ENCODE measurements at places on chromosomes 6 and 20. TPM values are rescaled to one million over a fixed set of nuclear protein-coding genes. Genes with fewer than 3 reads are reported as not detected.

GRCh38 chr20:37096415-37097041 is 731 bp upstream of the RBL1 start:
- H3K27me3 ChIP-seq, result no peaks in the 10 kb centered on the region
- no peak for DNase-seq
- no peaks in the 10 kb centered on the region for H3K36me3 ChIP-seq
- no peak overlapping the region for H3K4me3 ChIP-seq

DNA sequence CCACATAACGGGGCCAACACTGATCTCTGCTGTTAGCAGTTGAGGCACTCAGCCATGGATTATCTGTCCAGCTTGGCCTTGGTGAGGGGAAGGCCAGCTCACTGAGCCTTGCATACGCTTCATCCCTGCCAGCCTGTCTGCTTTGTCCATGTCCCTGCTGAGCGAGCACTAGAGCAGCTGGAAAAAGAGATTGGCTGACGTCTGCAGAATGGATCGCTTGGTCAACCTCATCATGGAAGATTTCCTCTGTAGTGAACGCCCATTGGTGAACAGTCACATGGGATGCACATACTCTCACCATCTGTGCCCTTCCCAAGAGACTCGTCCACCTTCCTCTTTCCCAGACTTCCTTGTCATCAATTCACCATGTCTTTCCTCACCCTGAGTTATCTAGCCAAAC is 26.9 kb downstream of the MUC22 start:
- H3K27ac ChIP-seq, result no peak overlapping the region
- no peak for DNase-seq
- H3K4me1 ChIP-seq, result no peaks in the 10 kb centered on the region

- no peak for DNase-seq
- H3K27ac ChIP-seq, result no peak overlapping the region
- no peak overlapping the region for H3K4me3 ChIP-seq
Observed at GRCh38 chr20:32623667-32624157, 38.6 kb upstream of the NOL4L start.

- no peak overlapping the region for H3K4me3 ChIP-seq
- peaks cover 33% of the 10 kb centered on the region for H3K4me1 ChIP-seq
- no peaks in the 10 kb centered on the region for H3K27me3 ChIP-seq
- peak overlapping the region; percentile 84 for H3K27ac ChIP-seq
Observed at GRCh38 chr20:2109425-2110210, 8.0 kb downstream of the STK35 start.

GRCh38 chr6:47651505-47651944 is 46.9 kb upstream of the ADGRF4 start:
- H3K4me3 ChIP-seq, result no peak overlapping the region
- peak; percentile 4 for DNase-seq
- H3K27me3 ChIP-seq, result no peaks in the 10 kb centered on the region
- no peaks in the 10 kb centered on the region for H3K4me1 ChIP-seq
- H3K27ac ChIP-seq, result no peak overlapping the region
- H3K36me3 ChIP-seq, result no peaks in the 10 kb centered on the region

GRCh38 chr20:55934146-55934545 is 71.2 kb downstream of the CBLN4 start:
- H3K36me3 ChIP-seq, result no peaks in the 10 kb centered on the region
- H3K4me3 ChIP-seq, result no peak overlapping the region
- no peak overlapping the region for H3K27ac ChIP-seq

DNA sequence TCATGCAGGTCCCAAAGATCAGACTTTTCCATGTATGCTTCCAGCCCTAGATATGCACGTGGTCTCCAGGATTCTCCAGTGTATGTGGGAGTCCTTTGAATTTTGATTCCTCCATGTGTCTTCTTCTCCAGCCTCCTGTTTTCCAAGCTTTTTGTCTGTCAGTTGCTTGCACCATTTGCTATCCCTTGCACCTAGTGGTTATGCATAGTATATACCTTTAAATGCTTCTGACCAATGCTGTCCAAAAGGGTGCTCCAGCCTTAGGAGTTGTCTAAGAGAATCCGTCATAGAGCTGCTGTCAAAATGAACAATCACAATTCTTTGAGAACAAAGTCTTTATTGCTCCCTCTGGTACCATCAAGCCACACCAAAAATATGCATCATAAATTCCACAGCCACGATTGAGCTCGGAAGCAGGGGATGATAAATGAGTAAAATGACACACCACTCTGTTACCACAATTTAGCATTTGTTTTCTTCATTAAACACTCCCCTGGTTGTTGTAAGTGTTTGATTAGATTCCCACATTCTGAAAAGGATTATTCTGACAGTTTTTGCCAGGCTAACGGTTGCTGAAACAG is 706.2 kb upstream of the GJE1 start:
- H3K4me1 ChIP-seq, result no peaks in the 10 kb centered on the region
- H3K4me3 ChIP-seq, result no peak overlapping the region
- H3K36me3 ChIP-seq, result no peaks in the 10 kb centered on the region
- no peak overlapping the region for H3K27ac ChIP-seq

GRCh38 chr20:50373674-50374286 is 136.4 kb upstream of the PTPN1 start:
- no peak overlapping the region for H3K4me3 ChIP-seq
- H3K4me1 ChIP-seq, result peaks cover 4% of the 10 kb centered on the region
- no peak overlapping the region for H3K27ac ChIP-seq
- no peaks in the 10 kb centered on the region for H3K27me3 ChIP-seq
- H3K36me3 ChIP-seq, result no peaks in the 10 kb centered on the region

GRCh38 chr20:25196786-25197120 is 1.2 kb downstream of the ENTPD6 start:
- peak overlapping the region; percentile 88 for H3K4me3 ChIP-seq
- H3K4me1 ChIP-seq, result peaks cover 26% of the 10 kb centered on the region
- DNase-seq, result no peak
- peak overlapping the region; percentile 81 for H3K27ac ChIP-seq
- H3K27me3 ChIP-seq, result no peaks in the 10 kb centered on the region
- no peaks in the 10 kb centered on the region for H3K36me3 ChIP-seq

DNA sequence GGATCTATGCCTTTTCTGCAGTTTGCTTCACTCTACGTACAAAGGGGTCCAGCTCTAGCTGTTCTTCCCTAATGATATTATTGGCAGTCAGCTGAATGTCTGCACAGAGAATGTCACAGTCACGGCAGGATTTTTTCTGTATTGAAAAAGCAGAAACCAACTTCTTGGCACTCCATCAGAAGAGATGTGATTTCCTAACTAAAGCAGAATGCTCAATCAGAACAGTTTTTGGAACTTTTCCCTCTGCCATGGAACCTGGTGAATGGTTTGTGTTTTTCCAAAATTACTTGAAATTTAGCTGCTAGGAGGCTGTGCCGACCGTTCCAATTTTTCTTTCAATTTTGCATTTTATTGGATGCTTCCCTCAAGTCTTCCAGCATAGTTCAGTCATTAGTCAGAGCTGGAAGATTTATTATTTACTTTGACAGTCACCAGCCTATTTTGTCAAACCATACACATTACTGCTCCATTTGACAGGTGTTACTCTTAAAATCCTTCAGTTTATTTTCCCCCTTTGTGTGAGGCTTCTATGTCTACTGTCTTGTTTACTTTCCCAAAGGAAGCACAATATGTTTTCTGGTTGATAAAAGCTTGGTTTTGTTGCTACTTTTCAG is 259.6 kb upstream of the EPHA7 start:
- no peak overlapping the region for H3K27ac ChIP-seq
- no peaks in the 10 kb centered on the region for H3K4me1 ChIP-seq
- H3K4me3 ChIP-seq, result no peak overlapping the region
- H3K36me3 ChIP-seq, result no peaks in the 10 kb centered on the region
- no peaks in the 10 kb centered on the region for H3K27me3 ChIP-seq

DNA sequence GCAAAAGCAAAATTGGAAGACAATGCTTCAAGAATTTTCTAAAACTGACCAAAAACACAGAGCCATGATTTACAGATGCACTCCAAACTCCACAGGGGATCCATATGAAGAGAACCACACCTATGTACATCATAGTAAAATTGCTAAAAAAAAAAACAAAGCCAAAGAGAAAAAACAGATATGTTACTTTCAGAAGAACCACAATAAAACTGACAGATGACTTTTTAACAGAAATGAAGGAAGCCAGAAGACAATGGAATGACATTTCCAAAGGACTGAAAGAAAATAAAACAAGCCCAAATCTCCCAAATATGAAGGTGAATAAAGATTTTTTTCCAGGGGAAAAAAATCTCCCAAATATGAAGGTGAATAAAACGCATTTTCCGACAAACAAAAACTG is 17.5 kb downstream of the TRERF1 start:
- no peaks in the 10 kb centered on the region for H3K27me3 ChIP-seq
- DNase-seq, result no peak
- no peaks in the 10 kb centered on the region for H3K36me3 ChIP-seq
- peaks cover 4% of the 10 kb centered on the region for H3K4me1 ChIP-seq

GRCh38 chr6:88492824-88493223 is 326.7 kb upstream of the CNR1 start:
- no peaks in the 10 kb centered on the region for H3K36me3 ChIP-seq
- no peak overlapping the region for H3K4me3 ChIP-seq
- H3K27me3 ChIP-seq, result no peaks in the 10 kb centered on the region
- no peaks in the 10 kb centered on the region for H3K4me1 ChIP-seq
- no peak overlapping the region for H3K27ac ChIP-seq
- peak; percentile 30 for DNase-seq

DNA sequence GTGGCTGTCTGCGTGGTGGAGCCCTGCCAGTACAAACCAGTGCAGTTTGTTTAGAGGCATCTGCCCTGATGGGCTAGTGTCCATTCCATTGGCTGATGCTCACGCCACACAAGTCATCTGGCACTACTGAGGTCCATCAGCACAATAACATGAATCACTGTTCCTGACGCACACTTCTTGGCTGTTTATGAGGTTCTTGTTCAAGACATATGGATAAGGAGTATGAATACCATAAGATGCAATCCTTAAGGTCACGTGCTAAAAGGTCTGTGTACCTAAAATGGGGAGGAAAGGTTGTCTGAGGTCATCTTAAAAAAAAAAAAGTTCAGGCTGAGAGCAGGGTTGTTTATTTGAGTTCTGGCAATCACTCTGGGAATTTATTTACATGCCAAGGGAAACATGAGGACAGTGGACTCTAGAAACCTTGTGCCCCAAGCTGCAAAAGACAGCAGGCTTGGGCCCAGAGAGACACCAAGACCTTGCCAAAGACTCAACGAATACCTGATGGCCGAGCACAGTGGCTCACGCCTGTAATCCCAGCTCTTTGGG is 54.1 kb upstream of the SHLD1 start:
- no peaks in the 10 kb centered on the region for H3K36me3 ChIP-seq
- H3K4me3 ChIP-seq, result no peak overlapping the region
- H3K4me1 ChIP-seq, result no peaks in the 10 kb centered on the region
- H3K27ac ChIP-seq, result no peak overlapping the region

GRCh38 chr20:56361900-56362299 is 3.1 kb downstream of the FAM210B start:
- peaks cover 48% of the 10 kb centered on the region for H3K4me1 ChIP-seq
- DNase-seq, result no peak
- H3K27ac ChIP-seq, result no peak overlapping the region
- H3K4me3 ChIP-seq, result no peak overlapping the region
- H3K27me3 ChIP-seq, result no peaks in the 10 kb centered on the region

DNA sequence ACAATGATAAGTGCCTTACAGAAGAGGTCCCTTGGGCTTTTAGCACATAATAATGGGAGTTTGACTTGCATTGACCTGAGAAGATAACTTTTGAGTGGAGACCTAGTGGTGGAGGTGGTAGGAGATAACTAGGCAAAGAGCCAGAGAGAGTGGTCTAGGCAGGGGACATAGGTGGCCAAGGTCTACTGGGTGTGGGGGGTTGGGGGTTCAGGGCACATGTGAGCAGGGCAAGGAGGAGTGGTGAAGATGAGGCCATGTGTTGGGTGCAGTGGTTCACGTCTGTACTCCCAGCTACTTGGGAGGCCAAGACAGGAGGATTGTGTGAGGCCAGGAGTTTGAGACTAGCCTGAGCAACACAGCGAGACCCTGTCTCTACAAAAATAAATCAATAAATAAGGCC is 74.3 kb upstream of the CTNNBL1 start:
- no peak overlapping the region for H3K27ac ChIP-seq
- no peaks in the 10 kb centered on the region for H3K27me3 ChIP-seq
- H3K36me3 ChIP-seq, result no peaks in the 10 kb centered on the region

DNA sequence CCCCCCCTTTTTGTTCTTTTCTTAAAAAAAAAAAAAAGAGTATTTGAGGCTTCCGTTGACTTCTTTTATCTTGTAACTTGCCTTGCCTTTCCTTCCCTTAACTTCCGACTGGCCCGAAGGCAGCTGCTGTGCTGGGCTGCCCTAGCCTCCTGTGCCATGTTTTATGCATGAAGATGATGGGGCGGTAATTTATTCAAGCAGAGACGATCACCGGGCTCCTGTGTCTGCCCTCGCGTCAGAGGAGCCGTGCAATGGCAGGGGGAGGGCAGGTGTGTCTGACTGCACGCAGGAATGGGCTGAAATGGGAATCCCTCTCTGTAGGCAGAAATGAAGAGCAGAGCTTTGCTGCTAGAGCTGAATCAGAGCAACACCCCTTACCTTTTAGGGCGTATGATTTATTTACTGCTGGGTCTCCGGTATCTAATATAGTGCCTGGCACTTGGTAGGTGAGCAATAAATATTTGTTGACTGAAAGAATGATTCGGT is 106.3 kb upstream of the RIPOR2 start:
- H3K36me3 ChIP-seq, result no peaks in the 10 kb centered on the region
- no peaks in the 10 kb centered on the region for H3K27me3 ChIP-seq
- no peak overlapping the region for H3K4me3 ChIP-seq
- DNase-seq, result no peak

DNA sequence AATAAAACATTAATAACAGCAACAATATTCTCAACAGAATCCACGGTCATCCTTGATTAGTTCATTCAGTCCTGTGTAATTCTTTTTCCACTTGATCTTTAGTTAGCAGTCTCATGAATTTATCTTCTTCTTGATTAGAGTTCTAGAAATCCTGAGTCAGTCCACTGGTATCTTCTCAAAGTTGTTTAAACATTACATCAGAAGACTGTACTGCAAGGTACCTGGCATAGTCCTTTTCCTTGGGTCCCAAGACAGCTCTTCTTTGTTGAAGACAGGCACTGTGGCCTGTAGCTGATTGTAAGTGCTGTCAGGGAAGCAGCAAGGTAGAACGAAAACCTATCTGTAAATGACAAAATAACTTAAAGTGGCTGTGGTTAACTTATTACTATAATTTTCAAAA is 11.8 kb downstream of the MAP3K4 start:
- no peaks in the 10 kb centered on the region for H3K27me3 ChIP-seq
- H3K36me3 ChIP-seq, result no peaks in the 10 kb centered on the region
- DNase-seq, result no peak
- no peaks in the 10 kb centered on the region for H3K4me1 ChIP-seq
- H3K27ac ChIP-seq, result no peak overlapping the region

The GCNT2 gene
- total RNA-seq, result 1.0 TPM

The TCP11 gene
- 0.24 TPM for total RNA-seq

The HLA-DMB gene
- 85.7 TPM for total RNA-seq

The HECA gene
- total RNA-seq, result 29.1 TPM

The PRR18 gene
- total RNA-seq, result not detected

The ABHD16B gene
- total RNA-seq, result not detected

The EYS gene
- not detected for total RNA-seq

The TUBB2B gene
- 37.3 TPM for total RNA-seq
